H4 (cell line): ENCODE measurements at places on chromosomes 11 and 22. TPM values are rescaled to one million over a fixed set of nuclear protein-coding genes. Genes with fewer than 3 reads are reported as not detected.

DNA sequence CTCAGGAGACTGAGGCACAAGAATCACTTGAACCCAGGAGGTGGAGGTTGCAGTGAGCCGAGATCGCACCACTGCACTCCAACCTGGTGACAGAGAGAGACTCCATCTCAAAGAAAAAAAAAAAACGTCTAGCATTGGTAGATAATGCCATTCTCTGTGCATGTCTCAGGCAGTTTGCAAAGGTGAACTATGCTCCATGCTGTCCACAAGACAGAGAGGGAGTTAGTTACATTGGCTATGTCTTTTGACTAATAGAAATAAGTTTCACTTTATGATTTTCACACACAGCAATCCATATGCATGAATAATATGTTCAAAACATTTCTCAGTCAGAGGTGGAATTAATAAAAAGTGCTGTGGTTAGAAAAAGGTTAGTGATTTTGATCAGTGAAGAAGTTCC is 591.4 kb downstream of the ETS1 start:
- no peak for DNase-seq

Gene CNGA4
- total RNA-seq: not detected in 2 replicates

DNA sequence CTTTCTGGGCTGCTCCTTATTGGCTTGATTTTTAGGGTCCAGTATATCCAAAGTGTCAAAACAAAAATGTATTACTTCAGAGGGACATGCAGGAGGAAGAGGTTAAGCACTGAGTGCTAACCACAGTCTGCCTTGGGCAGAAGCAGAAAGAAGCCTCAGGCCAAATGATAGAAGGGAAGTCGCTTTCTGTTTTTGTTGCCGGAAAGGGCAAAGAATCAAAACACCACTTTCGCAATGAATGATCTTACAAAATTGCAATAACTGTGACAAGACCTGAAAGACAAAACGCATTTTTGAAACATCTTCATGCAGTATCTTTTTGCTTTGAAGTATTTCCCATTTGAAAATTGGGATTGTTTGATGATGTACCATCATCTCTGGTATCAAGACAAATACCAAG is 70.1 kb upstream of the PICALM start:
- DNase-seq: no peak

- no peak for DNase-seq
These were observed 429.4 kb upstream of the B3GAT1 start for GRCh38 chr11:134841411-134841810.

DNA sequence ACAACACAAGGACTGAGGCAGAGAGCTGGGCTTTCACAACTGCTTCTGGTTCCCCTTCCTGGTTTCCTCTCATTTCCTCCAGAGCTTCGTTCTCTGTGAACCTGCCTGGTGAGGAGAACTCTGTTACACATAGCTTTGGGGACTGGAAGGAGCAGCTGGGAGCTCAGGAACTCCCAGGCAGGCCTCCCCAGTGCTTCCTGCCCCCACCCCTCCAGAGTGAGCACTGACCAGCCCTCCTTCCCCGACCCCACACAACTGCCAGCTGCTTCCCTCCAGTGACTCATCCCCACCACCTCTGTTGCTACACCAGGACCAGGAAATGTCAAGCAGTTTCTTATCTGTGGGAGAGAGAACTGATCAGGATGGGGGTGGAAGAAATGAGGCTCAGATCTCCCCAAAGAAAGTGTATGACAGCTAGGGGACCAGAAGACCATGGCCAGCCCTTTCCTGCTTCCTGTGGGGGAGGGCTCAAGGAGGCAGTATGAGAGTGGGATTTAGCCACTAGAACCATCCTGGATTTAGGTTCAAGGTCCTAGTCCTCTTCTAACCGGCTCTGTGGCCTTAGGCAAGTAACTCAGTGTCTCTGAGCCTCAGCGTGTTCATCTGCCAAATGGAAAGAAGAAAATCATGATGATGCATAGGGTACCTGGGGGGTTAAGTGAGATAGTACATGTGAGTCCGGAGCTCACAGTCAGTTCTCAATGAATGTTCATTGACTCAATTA is 4.5 kb upstream of the TP53I11 start:
- DNase-seq: peak; percentile 86

DNA sequence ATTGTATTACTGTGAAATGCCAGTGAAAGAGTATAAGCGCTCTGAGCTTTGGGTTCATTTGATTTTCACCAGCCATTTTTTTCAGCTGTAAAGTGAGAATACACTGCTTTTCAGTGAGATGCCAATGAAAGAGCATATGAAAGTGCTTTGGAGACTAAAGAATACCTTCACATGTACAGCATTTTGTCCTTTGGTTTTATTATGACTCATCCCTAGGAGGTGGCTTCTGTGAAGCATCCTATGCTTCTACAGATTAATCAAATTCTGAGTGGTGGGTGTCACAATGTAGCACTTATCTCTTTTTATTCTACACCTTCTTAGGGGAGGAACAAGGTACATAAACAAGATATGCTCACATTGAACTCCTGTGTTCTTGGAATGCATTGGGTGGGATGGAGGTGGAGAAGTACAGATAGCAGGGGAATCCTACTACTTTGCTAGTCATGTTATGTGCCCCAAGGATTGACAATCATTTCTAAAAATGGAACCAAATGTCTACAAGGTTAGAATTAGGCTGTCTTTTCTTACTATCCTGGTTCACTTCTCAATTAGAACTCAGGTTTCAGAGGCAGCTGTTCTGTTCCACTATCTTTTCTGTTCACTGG is 18.7 kb downstream of the TRIM44 start:
- DNase-seq: no peak

Gene OR10D3
- total RNA-seq: not detected in 2 replicates

Gene BRD1
- total RNA-seq: 7.3 and 13.9 TPM in 2 replicates

- DNase-seq: no peak
These were observed 109.3 kb downstream of the DDX10 start for GRCh38 chr11:108774037-108774730.

DNA sequence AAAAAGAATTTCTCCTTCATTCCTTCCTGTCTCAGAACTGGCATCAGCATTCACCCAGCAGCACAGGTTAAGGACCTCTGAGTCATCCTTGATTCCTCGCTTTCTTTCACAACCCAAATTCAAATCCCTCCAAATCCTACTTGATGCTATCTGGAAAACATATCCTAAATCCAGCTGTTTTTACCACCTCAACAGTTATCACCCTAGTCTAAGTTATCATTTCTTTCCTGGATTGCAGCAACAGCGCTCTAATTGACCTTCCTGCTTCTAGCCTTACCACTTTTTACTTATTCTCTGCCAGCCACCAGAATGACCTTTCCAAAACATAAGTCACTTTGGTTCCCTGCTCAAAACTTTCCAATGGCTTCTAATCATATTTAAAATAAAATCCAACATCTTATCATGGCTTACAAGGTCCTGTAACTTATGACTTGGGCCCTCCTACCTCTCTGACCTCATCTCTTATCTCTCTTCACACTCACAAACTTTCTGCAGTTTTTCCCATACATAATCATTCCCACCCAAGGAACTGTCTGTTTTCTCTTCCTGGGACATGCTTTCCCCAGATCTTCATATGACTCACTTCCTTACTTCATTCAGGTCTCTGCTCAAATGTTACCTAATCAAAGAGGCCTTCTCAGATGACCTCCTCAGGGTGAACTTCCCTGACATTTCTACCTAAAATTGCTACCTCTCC is 119.4 kb downstream of the TTC28 start:
- peak; percentile 7 for DNase-seq

Gene CATSPERZ
- not detected in 2 replicates for total RNA-seq

GRCh38 chr11:114340311-114341131 is 44.3 kb downstream of the NNMT start:
- DNase-seq: peak; percentile 77

Gene PPP2R1B
- 29.3 and 42.4 TPM in 2 replicates for total RNA-seq

DNA sequence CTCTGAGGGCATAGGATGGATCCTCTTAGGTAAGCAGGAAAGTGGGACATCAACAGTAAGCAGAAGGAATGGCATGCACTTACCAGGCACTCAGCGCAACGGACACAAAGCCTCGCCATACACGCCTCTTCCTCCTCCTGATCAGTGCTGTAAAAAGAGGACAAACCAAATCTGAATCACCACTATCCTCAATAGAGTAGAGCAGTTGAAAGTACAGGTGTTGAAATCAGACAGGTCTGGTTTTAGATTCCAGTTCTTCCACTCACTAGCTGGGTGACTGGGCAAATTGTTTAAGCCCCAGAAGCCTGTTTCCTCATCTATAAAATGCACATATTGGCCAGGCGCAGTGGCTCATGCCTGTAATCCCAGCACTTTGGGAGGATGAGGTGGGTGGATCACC is 8.6 kb upstream of the JAML start:
- DNase-seq: no peak

Gene PTPN5
- not detected in 2 replicates for total RNA-seq

- no peak for DNase-seq
These were observed 75.0 kb downstream of the CACNA1I start for GRCh38 chr22:39645532-39645931.

Gene TRIM29
- total RNA-seq: 1.4 and 2.8 TPM in 2 replicates

Gene NUP160
- total RNA-seq: 32.9 and 33.1 TPM in 2 replicates

Gene SYT7
- 1.9 and 10.8 TPM in 2 replicates for total RNA-seq

GRCh38 chr11:10309163-10310093 is 4.6 kb downstream of the ADM start:
- peak; percentile 92 for DNase-seq

- no peak for DNase-seq
These were observed 8.4 kb downstream of the BEST1 start for GRCh38 chr11:61958590-61958989.

DNA sequence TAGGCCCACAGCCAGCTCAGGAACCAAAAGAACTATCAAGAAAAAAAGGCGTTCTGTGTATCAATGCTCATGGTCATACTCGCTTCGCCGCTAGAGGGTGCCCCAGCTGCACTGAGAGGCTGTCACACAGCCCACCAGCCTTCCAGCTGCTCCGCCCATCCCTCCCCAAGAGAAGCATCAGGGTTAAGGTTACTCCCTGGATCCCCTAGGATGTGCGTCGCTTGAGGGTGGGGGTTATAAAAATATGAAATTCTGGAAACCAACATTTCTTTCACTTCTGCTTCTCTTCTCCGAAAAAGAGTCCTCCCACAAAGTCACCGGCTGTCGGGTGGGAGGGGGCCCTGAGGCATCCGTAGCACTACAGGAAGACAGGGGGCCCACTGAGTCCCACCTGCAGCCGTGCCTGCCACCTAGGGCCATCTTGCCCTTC is 1.7 kb downstream of the CBX6 start:
- DNase-seq: peak; percentile 80

DNA sequence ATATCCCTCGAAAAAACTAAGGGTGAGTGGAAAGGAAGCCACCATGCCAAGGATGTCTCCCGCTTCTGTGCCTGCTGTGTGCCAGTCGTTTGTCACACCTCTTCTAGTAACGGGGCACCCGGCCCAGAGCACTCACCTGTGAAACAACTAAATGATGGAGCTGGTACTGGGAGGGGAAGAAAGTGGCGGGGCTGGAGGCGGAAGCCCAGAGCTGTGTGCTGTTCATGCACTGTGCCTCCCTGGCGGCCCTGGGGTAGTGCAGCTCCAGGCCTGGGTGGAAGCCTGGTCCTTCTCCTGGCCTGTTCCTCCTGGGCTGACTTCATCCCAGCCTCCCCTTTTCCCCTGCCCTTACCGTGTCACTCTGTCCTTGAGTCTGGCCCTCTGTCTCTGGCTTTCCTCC is 130.2 kb downstream of the CEP164 start:
- no peak for DNase-seq

GRCh38 chr22:36702842-36703215 is 723 bp downstream of the CACNG2 start:
- no peak for DNase-seq

Gene TRIM51
- not detected in 2 replicates for total RNA-seq

DNA sequence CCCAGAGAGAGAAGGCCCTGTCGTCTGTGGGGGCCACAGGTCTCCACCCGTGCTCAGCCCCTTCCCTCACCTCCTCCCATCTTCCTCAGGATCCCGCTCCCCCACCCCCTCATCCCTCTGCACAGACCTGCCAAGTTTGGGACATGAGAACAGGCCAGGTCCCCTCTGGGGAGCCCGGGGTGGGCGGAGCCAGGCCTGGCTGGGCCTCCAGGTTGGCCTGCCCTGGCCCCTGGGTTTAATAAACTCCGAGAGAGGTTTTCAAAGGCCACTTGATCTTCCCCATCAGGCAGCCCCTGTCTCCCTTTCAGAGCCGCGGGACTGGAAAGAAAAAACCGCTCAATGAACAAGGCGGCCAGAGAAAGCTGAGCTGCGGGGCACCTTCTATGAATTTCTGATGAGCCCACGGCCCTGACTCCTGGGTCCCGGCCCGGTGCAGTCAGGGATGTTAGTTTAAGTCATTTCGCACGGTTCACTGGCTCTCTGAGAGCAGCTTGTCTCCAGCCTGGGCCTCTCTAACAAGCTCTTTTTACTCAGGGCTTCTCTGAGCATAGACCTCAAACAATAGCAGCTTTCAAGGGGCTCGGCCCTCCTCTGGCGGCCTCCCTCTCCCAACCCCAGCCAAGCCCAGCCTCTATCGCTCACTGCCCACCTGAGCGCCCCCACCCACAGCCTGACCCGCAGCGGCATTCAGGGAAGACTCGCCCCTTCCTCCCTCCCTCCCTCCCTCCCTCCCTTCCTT is 64.8 kb downstream of the RPUSD4 start:
- no peak for DNase-seq

Gene PARVG
- total RNA-seq: 0.04 and 1.1 TPM in 2 replicates

DNA sequence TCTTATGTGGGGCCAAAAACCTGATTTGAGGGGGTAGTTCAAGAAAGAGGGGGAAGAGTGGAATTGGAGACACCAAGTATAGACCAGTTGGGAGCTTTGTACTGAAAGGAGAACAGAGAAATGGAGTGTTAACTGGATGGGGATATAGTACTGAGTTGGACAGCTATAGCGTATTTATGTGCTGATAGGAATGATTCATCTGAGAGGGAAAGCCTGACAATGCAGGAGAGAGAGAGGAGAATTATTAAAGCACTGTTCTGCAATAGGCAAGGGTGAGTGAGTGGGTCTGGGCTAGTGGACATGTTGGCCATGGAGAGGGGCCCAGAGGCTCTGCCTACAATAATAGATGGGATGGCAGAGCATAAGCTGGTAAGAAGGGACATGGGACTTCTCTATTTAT is 52.9 kb upstream of the PITPNB start:
- DNase-seq: no peak

GRCh38 chr11:123549926-123550917 is 104.2 kb downstream of the SCN3B start:
- DNase-seq: no peak

GRCh38 chr11:61901397-61901796 is 10.1 kb upstream of the FADS3 start:
- no peak for DNase-seq

- no peak for DNase-seq
These were observed 514.1 kb upstream of the LARGE1 start for GRCh38 chr22:34434371-34434770.

Gene ABCG4
- 0.25 TPM in 1 of 2 replicates, not detected in the other for total RNA-seq

- no peak for DNase-seq
These were observed 11.4 kb upstream of the MUC5AC start for GRCh38 chr11:1146365-1146764.

- DNase-seq: no peak
These were observed 21.9 kb downstream of the SBF2 start for GRCh38 chr11:10272132-10272531.

Gene PGR
- total RNA-seq: 0.10 and 1.1 TPM in 2 replicates
